Right ventricle myocardium inferior (tissue), 1 donor: ENCODE measurements at places on chromosomes 3 and 15. TPM values are rescaled to one million over a fixed set of nuclear protein-coding genes. Genes with fewer than 3 reads are reported as not detected.

DNA sequence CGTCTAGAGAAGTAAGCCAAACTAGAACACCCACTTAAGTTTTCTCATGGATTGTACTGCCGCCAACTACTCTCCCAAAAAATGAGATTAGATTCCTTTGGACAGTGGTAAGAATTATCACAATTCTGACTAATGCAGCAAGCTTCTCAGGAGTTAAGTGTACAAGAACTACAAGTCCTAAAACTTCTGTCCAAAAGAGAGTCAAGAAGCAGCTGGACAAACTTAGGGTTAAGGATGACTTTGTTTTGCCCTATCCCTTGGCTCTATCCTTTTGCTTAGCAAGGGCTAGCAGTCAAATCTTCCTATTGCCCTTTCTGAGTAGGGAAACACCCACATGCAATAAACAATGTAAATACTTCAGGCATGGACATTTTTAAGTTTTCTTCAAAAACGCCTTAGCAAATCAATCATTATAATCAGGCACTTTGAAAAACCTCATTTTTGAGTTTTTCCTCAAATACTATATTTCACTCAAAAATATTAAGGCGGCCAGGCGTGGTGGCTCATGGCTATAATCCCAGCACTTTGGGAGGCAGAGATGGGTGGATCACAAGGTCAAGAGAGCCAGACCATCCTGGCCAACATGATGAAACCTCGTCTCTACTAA is 19.5 kb downstream of the RAF1 start:
- no peak for DNase-seq

DNA sequence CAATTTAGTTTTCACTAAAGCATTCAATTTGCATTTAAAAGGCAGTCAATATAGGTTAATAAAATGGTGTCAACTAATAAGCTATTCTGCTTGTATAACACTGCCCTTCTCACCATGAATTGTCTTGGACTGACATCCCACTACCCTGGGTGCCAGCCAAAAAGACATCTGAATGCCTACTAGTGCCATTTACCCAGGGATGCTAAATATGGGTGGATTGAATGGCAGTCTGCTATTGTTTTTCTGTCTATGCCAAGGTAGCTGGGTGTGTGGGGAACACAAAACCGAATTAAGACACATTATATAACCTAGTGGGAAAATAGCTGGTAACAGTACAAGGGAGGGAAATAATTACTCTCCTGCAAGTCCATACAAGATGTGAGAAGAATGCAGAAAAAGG is 240.0 kb upstream of the CFAP20DC start:
- no peak for DNase-seq

DNA sequence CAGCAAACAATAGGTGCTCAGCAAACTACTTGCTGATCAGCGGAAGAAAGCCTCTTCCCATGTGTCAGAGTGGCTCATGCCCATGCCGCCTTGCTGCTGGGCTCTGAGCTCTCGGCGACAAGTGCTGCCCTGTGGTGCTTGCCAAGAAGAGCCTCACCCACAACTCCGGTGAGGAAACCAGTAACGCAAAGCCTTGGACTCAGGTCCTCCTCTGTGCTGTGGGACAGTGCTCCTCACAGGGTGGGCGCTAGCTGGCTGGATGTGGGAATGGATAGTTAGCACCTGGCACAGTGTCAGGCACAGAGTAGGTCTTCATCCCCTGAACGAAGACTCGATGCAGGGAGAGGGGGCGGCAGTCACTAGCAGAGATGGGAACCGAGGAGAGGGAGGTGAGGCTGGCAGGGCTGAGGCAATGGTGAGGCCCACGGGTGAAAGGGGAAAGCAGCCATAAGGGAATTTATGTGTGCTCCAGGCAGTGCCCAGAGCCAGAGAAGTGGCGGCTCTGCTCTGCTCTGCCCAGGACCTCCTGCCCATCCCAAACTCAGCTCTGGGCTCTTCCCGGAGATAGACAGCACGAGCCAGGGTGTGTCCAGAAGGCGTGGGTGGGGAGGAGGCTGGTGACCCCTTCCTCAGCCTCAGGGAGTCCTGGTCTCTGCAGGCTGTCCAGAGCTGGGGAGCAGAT is 55.7 kb downstream of the IQSEC1 start:
- DNase-seq: peak; percentile 55

KLHL40 gene
- total RNA-seq: not detected

P2RY12 gene
- total RNA-seq: 1.4 TPM

DNA sequence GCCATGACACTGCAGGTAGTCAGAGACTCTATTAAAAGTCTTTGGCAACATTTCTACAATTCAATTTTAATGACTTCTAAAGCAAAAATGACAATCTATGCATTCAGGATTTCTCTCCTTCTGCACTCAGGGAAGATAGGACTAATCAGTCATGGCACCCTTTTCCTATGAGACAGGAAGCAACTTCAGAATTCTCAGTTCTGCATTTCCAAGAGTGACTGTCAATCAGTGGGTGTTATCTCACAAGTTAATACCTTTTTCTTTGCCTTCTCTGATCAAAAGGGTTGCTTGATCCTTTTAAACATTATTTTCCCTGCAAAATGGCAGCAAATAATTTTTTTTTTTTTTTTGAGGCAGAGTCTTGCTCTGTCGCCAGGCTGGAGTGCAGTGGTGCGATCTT is 7.8 kb upstream of the ICE2 start:
- DNase-seq: no peak

UBAP1L gene
- 1.5 TPM for total RNA-seq

GRCh38 chr3:104460477-104461406 is 906.0 kb upstream of the ALCAM start:
- no peak for DNase-seq
